AG09309 (cell line): ENCODE measurements at places on chromosomes 6 and 20.
A peak's percentile ranks its signal among the peaks of the same experiment; 100 is the strongest.

DNA sequence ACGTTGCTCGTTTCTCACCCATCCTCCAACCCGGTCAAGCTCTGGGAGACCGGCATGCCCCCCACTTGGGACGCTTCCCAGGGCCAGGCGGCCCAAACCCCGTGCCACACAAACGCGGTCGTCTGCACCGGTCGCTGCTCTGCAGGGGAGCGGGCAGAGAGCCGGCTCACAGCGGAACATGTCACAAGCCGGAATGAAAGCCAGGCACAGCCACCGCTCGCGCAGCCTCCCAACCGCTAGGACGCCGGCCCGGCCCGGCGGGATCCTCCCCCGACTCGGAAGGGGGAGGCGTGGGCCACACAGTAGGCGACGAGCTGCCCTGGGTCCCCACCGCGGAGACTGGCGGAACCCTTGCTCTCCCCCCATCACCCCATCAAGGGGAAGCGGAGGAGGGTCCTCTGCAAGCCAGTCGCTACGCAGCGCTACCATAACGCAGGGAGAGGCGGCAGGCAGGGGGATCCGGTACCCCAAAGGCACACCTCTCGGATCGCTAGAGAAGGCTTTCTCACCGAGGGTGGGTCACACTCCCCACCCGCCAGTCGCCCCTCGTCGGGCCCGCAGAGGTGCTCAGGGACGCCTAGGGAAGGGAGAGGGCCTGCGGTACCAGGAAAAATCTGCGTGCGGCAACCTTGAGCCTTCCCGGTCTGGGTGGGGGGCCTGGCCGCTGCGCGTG lies 768.4 kb upstream of the DEFB115 start:
- DNase-seq: no peak

GRCh38 chr6:53803081-53803860 lies 8.5 kb downstream of the LRRC1 start:
- no peak for DNase-seq

DNA sequence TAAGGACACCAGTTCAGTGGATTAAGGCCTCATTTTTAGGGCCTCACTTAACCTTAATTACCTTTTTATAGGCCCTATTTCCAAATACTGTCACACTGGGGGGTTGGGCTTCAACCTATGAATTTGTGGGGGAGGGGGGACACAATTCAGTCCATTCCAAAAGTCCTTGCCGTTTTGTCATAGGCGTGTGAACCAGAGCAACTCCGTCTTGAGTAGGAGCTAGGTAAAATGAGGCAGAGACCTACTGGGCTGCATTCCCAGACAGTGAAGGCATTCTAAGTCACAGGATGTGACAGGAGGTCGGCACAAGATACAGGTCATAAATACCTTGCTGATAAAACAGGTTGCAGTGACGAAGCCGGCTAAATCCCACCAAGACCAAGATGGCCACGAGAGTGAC lies 113.5 kb upstream of the SNX9 start:
- no peak for DNase-seq

- DNase-seq: no peak
Observed at GRCh38 chr6:170089963-170090362, 200.9 kb downstream of the DLL1 start.

GRCh38 chr6:14996892-14997291 lies 249.0 kb upstream of the JARID2 start:
- no peak for DNase-seq

- DNase-seq: no peak
Observed at GRCh38 chr20:61268024-61268423, 16.0 kb downstream of the CDH4 start.

DNA sequence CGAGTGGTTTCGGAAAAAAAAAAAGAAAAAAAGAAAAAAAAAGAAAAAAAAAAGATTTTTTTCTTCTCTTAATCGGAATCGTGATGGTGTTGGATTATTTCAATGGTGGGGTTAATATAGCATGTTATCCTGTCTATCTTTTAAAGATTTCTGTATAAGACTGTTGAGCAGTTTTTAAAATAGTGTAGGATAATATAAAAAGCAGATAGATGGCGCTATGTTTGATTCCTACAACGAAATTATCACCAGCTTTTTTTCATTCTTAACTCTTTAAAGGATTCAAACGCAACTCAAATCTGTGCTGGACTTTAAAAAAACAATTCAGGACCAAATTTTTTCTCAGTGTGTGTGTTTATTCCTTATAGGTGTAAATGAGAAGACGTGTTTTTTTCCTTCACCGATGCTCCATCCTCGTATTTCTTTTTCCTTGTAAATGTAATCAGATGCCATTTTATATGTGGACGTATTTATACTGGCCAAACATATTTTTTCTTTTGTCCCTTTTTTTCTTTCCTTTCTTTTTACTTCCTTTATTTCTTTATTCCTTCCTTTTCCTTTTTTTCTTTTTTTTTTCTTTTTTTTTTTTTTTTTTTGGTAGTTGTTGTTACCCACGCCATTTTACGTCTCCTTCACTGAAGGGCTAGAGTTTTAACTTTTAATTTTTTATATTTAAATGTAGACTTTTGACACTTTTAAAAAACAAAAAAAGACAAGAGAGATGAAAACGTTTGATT lies 3.6 kb downstream of the SOX4 start:
- no peak for DNase-seq

DNA sequence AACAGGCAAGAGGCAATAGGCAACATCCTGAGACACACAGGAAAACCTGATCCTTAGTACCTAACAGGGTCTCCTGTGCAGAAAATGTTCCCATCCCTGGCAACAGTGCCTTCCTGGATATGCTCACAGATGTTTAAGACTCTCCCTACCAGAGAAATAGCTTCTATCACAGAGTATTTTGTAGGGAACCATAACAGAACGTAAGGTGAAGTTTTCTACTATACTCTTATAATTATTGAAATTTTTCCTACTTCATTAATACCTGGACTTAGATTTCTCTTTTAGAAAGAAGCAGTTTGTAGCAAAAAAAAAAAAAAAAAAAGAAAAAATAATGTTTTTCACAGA lies 33.5 kb upstream of the LGSN start:
- no peak for DNase-seq

GRCh38 chr6:47810885-47811284 lies 29.1 kb downstream of the OPN5 start:
- DNase-seq: no peak

DNA sequence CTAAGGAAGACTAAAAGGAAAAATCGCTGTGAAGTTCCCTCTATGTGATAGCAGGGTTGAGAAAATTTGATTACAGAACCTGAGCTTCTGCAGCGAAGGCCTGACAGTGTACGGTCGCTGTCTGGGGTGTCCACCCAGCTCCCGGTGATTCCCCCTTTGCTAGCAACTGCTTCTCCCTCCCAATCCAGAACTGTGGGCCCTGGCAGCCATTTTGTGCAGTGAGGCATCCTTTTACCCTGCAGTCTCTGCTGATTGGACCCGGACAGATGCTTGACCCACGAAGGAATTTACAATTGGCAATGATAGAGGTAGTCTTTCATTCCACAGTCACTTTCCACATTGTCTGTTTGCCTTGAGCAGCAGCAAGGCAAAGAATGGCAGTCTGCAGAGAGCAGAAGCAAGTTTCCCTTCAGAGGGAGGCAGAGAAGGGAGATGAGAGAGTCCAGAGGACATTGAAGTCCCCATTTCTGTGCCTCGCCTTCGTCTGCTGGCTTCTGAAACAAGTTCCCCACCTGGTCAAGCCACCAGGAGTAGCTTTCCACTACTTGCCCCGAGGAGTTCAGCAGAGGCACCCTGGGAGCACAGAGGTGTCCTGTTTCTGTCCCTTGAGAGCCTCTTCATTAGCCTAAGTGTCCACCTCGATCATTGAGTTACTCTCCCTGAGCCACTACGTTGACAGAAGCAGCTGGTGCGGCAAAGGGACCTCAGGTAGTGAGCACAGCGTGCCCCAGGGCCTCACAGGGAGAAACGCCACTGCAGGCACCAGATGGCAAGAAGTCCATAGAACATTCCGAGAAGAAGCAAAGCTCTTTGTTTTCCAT lies 370.3 kb downstream of the NRN1 start:
- DNase-seq: no peak

DNA sequence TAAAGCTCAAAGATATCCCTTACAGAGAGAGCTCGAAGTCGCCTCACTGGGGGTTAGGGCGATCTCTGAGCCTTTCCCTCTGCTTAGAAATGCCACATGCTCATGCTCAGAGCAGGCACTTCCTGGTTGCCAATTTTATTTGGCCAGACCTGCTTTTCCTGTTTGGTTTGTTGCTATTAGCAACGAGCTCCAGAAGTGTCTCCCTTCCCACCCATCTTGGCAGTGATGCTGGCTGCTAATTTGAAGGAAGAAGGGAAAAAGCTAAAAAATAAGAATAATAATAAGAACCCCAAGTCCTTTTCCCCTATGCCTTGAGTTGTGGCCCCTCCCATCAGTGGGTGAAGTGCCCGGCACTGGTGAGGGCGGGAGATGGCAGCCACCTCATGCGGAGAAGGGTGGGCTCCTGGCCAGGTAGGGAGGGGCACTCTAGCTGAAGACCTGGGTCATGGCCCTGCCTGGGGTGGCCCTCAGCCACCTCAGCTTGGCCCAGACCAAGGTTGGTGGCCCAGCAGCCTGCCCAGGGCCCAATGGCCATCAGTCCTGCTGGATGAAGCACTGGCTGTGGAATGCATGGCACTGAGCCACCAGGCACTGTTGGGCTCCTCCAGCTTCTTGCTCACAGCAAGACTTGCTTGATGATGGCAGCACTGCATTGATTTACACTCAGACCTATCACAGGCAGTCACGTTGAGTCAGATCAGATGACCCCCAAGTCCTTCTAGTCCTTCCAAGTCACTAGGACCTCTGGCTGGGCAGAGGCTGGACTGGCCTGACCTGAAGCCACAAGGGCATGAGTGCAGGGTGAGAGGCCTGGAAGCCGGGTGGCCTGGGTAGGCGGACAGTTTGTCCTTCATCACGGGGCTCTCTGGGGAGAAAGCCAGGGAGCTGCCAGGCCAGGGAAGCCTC lies 79.0 kb downstream of the SYNJ2 start:
- peak; percentile 83 for DNase-seq

DNA sequence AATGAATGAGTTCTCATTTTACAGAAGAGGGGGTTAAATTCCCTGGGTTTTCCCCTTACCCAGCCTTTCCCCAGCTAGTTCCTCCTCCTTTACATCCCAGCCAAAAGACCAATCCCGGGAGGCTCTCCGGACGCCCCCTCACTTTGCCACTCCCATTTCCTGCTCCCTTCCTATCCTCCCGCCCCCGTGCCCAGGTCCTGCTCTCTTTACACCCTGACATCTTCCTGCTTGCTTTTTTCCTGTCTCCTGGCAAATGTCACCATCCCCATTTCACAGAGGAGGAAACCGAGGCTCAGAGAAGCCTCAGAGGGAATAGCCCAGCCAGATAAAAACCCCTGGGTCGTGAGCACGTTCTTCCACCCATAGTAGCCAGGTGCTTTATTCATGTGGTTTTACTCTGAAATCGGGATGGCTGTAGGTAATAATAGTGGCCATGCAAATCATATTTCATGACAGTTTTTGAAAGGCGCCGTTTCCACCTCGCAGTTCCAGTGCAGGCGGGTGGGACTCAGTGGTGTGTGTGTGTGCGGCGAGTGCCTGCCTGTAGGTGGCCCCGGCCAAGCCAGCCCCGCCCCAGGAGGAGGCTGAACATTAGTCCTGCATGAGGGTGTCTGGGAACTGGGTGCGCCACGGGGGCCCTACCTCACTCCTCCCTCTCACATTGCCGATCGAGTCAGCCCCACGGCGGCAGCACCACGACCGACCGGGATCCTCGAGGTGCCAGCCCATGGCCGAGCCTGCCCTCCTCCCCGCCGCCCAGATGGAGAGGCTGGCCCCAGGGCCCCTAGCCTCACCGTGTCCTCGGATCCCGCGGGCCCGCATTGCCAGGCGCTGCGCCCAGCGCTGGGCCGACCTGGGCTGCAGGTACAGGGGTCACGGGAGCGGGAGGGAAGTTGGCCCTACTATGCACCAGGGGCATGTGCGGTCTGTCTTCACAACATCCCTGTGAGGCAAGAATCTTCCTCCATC lies at the start of gene ARHGAP40:
Gene ARHGAP40, plus strand, starts transcription at position 594 of the 969 bp plus-strand sequence.
- no peak for DNase-seq

DNA sequence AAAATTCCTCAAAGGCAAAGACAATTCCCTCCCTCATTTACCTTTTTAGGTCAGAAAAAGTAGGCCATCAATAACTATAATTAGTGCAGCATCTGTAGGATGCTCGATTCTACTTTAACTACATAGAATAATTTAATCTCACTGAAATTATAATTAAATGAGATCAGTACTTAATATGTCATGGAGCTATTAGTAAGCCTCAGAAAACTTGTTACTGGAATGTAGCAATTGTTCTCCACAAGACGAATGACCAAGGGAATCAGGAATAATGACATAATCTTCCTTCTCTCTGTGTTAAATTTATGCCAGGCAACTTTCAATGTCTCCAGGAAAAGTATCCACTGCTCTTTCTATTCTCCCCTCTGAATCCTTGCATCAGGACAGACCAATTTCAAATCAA lies 34.1 kb downstream of the SESN1 start:
- DNase-seq: no peak

DNA sequence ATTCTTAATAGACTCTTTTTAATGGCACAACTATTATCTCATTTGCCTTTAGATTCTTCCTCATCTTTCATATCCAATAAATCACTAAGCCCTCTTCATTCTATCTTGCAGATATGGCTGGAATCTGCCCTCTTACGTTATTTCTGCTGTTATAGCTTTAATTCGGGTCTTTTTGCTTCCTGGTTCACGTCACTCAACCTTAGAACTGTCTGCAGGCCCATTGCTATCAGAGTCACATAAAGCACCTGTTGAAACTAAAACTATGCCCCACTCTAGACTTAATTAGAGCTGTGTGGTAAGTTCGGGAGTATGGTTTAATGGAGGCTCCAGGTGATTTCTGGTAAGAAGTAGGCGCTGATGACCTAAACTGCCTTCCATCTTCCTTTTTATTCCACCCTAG lies 988 bp downstream of the QRSL1 start:
- DNase-seq: no peak

GRCh38 chr6:13175759-13176158 lies 152.6 kb downstream of the TBC1D7 start:
- no peak for DNase-seq

DNA sequence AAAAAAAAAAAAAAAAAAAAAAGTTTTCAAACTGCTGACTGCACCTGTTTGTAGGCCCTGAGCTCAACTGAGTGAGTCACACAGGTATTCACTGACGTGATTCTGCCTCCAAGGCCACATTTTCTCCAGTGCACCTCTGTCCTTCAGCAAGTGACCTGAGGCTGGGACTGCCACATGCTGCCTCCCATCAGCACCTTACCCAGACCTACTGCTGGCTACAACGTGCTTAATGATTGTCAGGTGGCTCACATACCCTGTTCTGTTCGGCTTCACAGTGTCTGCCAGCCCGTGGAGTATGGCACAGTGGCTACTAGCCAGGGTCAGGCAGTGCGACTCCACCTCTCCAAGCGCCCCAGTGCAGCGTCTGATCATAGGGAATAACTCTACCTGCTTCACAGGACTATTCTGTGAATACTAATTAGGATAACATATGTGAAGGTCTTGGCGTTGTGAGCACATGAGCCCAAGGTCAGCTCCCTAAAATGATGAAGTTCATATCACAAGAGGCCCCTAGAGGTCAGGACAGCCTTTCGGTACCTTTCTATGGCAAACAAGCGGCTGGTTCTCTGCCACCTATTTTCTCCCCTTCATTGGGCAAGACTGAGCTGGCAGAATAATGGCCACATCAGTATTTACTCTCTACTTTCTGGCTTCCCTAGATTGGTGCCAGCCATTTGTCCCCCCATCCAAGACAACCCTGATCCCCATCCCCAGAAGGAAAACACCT lies 28.1 kb downstream of the RIPOR3 start:
- DNase-seq: no peak
